ENCODE measurements at places on chromosomes 5 and 9.
A peak's percentile ranks its signal among the peaks of the same experiment; 100 is the strongest.

GRCh38 chr5:17680737-17681136 is 46.5 kb downstream of the TAF11L14 start:
- DNase-seq: no peak

GRCh38 chr9:90062982-90063381 is 458.2 kb downstream of the GADD45G start:
- DNase-seq: no peak

GRCh38 chr5:112555691-112556090 is 136.6 kb upstream of the EPB41L4A start:
- DNase-seq: no peak

GRCh38 chr9:128243215-128244018 is 32.4 kb downstream of the GOLGA2 start:
- DNase-seq: no peak

GRCh38 chr5:53438486-53439472 is 41.6 kb upstream of the FST start:
- peak; percentile 2 for DNase-seq

DNA sequence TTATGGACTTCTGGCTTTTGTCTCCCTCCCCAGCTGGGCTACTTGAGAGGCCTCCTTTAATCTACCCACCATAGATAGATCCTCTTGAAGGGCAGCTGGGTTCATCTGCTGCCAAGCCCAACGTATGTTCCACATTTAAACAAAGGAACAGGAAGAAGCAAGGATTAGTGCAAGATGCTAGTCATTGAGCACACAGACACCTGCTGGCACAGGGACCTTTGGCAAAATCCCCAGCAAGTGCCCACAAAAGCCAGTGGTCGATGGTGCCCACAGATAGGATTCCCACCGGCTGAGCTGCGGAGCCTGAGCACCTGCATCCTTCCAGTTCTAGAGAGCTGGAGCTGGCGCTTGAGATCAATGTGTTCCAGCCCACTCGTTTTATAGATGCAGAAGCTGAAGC is 57.7 kb upstream of the SHB start:
- DNase-seq: no peak

- no peak for DNase-seq
Measured at GRCh38 chr5:170636801-170637477, 133.1 kb downstream of the KCNIP1 start.

DNA sequence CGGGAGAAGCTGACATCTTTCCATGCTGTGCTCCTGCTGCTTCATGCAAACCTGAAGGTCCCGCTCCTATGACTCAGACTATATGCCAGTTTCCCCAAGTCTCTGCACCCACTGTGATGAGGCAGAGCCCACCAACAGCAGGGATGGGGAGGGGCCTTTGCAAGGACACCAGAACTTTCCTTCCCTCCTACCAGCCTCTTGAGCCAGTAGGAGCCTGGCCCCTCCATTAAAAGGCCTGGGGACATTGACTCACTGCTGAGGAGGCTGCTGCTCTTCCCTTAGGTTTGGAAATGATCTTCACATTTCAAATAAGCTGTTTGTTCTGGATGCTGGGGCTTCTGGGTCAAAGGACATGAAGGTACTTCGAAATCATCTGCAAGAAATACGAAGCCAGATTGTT is 26.1 kb upstream of the CTSL start:
- no peak for DNase-seq

DNA sequence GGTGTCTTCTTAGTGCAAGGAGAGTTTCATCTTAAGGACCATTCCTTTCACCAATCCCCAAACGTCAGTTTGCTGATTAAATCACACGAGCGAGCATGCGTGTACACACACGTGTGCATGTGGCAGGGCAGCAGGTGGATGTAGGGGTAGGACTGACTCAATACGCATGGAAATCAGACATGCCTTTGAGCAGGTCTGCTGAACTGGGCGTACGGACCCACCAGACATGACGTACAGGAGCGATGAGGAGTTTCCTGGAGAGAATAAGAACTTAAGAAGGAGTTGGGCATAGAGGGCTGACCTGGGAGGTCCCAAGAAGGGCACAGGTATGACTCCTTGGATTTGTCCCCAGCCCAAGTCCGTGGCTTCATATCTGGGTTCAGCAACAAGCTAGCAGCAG is 170.0 kb downstream of the FGF18 start:
- no peak for DNase-seq

GRCh38 chr5:163408311-163408923 is 29.0 kb upstream of the CCNG1 start:
- peak; percentile 55 for DNase-seq

GRCh38 chr5:156350256-156350655 is 23.3 kb downstream of the SGCD start:
- DNase-seq: no peak

DNA sequence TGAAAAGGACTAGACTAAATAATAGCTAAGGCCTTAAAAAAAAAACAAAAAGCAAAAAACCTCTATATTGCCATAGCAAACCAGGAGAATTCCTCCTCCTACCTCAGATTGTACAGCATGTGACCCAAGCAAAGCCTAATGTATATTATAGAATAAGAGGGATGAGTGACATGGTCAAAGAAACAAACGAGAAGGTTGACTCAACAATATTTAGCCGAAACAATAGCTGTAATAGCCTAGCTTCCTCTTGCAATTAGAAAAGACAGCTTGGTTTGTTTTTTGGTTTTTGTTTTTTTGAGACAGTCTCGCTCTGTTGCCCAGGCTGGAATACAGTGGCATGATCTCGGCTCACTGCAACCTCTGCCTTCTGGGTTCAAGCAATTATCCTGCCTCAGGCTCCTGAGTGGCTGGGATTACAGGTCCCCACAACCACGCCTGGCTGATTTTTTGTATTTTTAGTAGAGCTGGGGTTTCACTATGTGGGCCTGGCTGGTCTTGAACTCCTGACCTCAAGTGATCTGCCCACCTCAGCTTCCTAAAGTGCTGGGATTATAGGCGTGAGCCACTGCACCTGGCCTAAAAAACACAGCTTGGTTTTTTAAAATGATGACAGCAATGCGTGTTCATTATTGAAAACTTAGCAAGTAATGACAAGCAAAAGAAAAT is 5.6 kb downstream of the NLN start:
- no peak for DNase-seq

DNA sequence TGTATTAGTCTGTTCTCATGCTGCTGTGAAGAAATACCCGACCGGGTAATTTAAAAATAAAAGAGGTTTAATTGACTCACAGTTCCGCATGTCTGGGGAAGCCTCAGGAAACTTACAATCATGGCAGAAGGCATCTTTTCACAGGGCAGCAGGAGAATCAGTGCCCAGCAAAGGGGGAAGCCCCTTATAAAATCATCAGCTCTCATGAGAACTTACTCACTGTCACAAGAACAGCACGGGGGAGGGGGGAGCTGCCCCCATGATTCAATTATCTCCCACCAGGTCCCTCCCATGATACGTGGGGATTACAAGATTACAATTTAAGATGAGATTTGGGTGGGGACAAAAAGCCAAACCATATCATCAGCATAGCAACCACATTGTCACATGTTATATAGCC is 102.5 kb downstream of the GPBP1 start:
- DNase-seq: no peak

DNA sequence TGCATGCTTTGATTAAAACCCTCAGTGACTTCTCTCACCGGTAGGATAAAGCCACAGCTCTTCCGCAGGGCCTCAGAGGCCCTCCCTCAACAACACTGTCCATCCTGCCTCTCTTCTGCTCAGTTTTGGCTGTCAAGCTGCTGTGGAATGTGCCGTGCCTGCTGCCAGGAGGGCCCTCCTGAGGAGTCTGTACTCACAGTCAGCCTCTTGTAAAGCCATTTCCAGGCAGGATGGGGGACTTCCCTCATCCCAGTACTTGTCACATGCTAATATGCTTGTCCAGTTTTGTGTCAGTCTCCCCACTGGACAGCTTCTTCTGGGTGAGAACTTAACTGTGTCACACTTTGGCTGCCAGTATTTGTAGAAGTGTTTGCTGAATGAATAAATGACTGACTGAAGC is 13.9 kb upstream of the DDX41 start:
- DNase-seq: no peak

GRCh38 chr9:76321195-76321828 is 72.9 kb downstream of the RFK start:
- DNase-seq: no peak

GRCh38 chr5:144944936-144945335 is 774.3 kb downstream of the KCTD16 start:
- no peak for DNase-seq

GRCh38 chr5:44891116-44891515 is 82.4 kb downstream of the MRPS30 start:
- no peak for DNase-seq

GRCh38 chr5:31268686-31269085 is 75.2 kb downstream of the CDH6 start:
- no peak for DNase-seq

GRCh38 chr9:13555516-13555915 is 276.0 kb upstream of the MPDZ start:
- no peak for DNase-seq

- no peak for DNase-seq
Measured at GRCh38 chr5:95799191-95799835, 23.2 kb downstream of the GLRX start.

DNA sequence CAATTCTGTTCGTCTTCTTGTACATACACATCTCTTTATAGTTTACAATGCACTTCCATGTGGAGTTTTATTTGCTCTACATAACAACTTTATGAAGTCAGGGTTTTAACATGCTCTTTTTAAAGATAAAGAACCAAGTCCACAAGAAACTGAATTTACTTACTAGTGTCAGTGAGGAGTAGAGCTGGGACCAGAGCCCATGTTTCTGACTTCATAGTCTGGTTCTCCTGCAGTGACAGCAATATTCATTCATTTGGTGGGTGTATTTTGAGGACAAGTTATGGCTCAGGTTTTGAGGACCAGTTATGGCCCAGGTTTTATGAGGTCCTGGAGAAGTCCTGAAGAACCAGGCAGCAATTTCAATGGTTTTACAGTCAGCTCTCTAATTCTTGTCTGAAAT is 481.9 kb upstream of the TNC start:
- DNase-seq: no peak

DNA sequence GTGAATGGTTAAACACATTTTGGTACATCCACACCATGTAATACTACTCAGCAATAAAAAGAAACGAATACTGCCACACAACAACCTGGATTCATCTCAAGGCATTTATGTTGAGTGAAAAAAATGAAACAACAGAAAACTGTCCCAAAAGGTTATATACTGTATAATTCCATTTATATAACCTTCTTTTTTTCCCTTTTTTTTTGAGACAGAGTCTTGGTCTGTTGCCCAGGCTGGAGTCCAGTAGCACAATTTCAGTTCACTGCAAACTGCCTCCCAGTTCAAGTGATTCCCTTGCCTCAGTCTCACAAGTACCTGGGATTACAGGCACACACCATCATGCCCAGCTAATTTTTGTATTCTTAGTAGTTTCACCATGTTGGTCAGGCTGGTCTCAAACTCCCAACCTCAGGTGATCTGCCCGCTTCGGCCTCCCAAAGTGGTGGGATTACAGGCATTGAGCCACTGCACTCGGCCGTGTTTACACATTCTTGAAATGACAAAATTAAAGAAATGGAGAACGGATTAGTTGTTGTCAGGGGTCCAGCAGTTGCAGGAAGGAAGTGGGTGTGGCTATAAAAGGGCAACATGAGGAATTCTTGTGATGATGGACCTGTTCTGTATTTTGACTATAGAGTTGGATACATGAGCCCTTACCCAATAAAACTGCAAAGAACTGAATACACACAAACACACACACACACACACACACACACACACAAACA is 17.4 kb downstream of the PPP6C start:
- no peak for DNase-seq

DNA sequence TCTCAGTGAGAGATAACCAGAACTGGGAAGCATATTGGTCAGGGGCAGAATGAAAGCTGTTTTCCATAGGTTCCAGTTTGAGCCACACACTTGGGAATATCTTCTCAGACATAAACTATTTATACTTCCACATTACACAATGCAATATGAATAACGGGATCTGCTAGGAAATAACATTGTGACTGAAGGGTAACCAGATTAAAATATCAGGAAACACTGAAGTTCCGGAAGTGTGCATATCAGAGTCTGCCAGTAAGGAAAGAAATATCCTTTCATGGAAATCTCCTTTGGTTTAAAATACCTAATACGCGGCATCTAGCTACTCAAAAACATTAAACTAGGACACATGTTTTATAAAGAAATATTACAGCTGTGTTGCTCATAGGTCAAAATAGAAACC is 56.3 kb downstream of the ST8SIA4 start:
- no peak for DNase-seq

DNA sequence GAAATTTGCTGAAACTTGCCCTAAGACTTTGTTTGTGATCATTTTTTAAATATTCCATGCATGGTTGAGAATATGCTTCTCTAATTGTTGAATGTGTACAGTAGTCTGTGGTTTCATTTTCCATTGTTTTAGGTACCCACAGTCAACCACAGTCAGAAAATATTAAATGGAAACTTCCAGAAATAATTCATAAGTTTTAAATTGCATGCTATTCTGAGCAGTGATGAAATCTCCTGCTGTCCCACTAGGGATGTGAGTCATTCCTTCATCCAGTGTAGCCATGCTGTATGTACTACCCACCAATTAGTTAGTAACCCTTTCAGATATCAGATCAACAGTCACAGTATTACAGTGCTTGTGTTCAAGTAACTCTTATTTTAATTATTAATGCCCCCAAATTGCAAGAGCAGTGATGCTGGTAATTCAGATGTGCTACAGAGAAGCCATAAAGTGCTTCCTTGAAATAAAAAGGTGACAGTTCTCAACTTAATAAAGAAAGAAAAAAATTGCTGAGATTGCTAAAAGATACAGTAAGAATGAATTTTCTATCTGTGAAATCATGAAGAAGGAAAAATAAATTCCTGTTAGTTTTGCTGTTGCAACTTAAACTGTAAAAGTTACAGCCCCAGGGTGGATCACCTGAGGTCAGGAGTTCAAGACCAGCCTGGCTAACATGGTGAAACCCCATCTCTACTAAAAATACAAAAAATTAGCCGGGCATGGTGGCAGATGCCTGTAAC is 79.9 kb upstream of the FBXL17 start:
- DNase-seq: peak; percentile 9

- peak; percentile 76 for DNase-seq
Measured at GRCh38 chr9:89604729-89605464, at the start of gene GADD45G. TSS of gene GADD45G (plus strand) at chr9:89605012. CDS start at chr9:89605122, 110 bp downstream.

DNA sequence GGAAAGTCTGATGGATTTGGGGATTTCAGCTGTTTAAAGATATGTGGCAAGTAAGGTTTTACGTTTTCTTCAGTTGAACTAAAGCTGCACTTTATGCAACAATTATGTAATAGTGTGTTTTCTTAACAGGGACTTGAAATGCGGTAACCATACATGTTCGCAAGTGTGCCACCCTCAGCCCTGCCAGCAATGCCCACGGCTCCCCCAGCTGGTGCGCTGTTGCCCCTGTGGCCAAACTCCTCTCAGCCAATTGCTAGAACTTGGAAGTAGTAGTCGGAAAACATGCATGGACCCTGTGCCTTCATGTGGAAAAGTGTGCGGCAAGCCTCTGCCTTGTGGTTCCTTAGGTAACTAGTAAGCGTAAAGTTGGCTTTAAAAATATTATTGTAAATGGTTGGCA is 28.5 kb downstream of the NFX1 start:
- DNase-seq: no peak
